ENCODE measurements at places on chromosomes 5 and 9.

DNA sequence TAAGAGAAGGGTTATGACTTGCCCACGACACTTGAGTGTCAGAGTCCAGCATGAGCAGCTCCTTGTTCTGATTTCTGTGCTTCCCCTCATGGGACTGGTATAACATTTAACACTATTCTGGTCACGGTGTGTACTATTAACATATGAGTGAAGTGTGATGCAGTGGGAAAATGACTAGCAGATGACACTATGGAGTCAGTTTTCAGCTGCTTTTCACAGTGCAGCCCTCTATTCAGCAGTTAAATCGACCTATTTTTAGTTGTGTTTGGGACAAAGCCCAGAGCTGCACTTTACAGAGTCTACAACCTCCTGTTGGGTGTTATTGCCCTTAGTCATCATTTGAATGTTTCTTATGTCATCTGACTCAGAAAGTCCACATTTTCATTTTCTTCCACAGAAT lies 59.1 kb downstream of the CHSY3 start:
- peak; percentile 18 for DNase-seq

DNA sequence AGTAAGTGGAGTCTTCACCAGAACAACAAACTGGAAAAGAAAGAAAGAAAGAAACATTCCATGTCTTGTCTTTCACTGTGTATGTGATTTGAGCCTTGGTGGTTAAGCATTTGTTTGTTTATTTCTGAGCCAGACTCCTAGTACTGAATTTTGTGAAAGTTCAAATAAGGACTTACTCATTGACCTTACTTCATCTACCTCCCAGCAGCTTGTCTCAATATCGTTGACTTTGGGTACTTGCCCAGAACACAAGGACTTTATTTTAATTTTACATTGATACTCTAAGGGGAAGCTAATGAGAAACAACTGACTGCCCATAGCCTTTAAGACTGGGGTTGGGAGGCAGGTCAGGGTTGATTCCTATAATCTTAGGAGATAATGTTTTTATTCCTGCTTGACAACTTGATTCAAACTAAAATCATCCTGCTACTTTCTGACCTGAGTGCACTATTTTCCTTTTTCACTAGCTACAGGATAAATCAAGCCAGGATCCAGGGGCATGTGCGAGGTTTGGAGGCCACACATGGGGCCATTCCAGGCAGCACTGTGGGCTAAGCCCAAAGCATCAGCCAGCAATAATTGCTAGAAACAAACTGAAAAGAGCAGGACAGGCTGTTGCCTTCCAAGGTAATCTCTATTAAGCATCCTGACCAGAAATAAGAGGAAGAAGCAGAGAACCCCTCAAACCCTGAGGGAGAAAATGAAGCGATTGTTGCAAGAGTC lies 138.9 kb upstream of the RUSC2 start:
- DNase-seq: no peak

DNA sequence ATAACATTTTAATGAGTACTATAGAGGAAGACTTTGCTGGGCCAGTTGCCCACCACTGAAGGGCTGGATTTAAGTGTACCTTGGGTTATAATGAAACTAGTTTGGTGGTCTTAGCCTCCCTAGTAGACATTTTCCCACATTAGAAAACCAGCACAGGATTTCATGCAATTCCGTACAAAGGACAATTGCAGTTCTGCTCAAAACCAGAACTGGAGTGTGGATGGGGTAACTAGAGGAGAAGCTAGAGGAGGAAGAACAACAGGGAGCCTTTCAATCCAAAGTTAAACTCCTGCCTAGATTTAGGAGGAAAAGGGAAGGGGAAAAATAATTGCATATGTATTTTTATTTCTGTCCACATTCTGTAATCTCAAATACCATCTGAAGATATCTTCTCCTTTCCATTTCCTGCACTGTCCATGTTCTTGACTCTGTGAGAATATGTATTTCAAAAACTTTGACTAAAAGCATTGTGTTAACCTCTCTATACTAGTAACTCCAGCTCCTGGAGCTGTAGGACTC lies 97.5 kb upstream of the SSBP2 start:
- DNase-seq: no peak

DNA sequence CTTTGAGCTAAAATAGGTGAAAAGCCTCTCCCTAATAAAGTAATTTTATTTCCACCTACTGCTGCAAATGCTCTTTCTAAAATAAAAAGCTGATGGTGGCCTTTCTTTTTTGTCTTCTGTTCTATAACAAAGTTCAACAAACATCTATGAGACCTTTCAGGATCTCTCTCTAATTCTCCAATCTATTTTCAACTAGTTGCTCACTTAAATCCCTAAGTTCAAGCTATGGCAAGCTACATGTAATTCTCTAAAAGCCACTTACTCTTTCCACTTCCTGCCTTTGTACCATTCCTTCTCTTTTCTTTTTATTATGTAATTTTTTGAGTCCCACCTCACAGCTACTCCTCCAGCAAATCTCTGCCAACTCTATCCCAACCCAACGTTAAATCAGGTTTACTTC lies 20.9 kb downstream of the CHD1 start:
- DNase-seq: no peak

DNA sequence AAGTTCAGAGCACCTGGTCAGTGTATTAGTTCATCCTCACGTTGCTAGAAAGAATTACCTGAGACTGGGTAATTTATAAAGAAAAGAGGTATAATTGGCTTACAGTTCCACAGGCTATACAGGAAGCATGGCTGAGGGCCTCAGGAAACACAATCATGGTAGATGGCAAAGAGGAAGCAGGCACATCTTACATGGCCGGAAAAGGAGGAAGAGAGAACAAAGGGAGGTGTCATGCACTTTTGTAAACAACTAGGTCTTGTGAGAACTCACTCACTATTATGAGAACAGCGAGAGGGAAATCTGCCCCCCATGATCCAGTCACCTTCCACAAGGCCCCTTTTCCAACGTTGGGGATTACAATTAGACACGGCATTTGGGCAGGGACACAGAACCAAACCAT lies 28.8 kb upstream of the CAVIN4 start:
- peak; percentile 77 for DNase-seq
